ENCODE measurements at places on chromosomes 11 and 22. TPM values are rescaled to one million over a fixed set of nuclear protein-coding genes. Genes with fewer than 3 reads are reported as not detected.
A peak's percentile ranks its signal among the peaks of the same experiment; 100 is the strongest.

DNA sequence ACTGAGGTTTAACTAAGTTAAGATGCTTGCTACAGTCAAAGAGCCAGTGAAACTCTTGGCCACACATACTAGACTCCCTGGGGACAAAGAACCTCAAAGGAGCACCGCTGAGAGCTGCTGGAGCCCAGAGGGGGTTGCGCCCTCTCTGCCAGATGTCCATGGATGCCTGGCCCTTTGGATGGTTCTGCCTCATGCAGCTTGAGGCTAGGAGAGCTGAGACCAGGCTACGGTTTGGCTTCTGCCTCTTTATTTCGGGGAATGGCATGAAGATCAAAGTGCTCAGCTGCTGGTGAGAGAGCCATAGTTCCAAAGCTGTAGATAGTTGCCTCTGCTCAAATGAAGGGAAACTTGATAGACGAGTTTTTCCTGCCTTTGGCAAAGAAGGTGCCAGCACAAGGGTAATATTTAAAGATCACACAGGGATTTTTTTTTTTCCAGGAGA lies 43.0 kb downstream of the RASSF10 start:
- no peaks in the 10 kb centered on the region for H3K27me3 ChIP-seq
- H3K4me3 ChIP-seq, result no peak overlapping the region
- DNase-seq, result no peak
- H3K27ac ChIP-seq, result no peak overlapping the region
- H3K4me1 ChIP-seq, result peaks cover 4% of the 10 kb centered on the region

DNA sequence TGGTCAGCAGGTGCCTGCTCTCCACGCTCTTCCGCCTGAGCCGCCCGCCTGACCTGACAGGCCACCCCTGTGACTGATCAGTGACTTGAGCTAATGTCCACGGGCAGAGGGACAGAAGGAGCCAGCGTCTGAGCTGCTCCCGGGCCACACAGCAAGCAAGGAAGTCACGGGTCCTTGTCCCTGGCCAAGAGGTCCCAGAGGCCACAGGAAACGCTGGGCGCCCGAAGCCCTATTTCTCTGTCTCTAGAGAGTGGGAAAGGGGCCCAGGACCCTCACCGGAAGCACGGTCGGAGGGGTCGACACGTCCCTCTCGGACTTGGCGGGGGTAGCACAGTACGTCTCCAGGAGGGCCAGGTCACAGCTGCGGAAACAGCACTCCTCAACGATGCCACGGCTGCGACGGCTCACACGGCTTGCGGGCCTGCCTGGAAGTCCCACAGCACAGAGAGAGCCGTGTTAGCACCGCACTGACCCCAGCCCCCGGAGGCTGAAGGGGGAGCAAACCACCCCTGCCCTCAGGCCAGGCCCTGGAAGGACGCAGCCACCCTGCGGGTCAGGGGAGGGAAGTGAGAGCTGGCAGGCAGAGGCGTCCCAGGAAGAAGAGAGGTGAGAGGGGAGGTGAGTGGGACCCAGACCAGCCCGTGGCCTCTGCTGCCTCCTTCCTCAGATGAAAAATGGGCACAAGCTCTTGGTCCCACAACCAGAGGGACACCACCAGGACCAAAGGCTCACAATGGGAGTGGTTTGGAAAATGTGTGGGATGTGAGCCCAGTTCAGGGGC lies 5.8 kb downstream of the IGF2 start:
- no peak for DNase-seq
- H3K4me1 ChIP-seq, result no peaks in the 10 kb centered on the region
- H3K36me3 ChIP-seq, result no peaks in the 10 kb centered on the region
- no peak overlapping the region for H3K4me3 ChIP-seq

RIN1 gene
- total RNA-seq, result 6.2 TPM

DNA sequence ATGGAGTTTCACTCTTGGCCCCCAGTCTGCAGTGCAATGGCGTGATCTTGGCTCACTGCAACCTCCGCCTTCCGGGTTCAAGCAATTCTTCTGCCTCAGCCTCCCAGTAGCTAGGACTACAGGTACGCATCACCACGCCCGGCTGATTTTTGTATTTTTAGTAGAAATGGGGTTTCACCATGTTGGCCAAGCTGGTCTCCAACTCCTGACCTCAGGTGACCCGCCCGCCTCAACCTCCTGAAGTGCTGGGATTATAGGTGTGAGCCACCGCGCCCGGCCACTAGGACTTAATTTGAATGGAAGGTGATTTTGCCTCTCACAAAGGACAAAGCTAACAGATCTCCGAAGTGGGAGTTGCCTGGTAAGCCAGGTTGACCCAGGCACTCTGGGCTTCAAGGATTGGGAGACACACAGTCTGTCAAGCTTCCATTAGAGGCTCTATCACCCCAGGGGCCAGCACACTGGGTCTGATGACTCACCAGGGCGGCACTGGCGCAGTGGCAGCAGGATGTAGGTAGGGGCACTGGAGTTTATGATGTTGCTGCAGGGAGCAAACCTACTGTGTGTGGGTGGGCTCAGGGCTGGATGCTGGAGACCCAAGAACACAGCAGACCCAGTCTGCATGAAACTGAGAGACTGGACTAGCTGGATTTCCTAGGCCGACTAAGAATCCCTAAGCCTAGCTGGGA lies 17.8 kb upstream of the KCTD14 start:
- no peak for DNase-seq
- no peaks in the 10 kb centered on the region for H3K27me3 ChIP-seq
- H3K4me3 ChIP-seq, result no peak overlapping the region
- no peaks in the 10 kb centered on the region for H3K36me3 ChIP-seq
- H3K27ac ChIP-seq, result peak overlapping the region; percentile 96
- H3K4me1 ChIP-seq, result peaks cover 19% of the 10 kb centered on the region
